ENCODE measurements at places on chromosomes 6 and 20.

DNA sequence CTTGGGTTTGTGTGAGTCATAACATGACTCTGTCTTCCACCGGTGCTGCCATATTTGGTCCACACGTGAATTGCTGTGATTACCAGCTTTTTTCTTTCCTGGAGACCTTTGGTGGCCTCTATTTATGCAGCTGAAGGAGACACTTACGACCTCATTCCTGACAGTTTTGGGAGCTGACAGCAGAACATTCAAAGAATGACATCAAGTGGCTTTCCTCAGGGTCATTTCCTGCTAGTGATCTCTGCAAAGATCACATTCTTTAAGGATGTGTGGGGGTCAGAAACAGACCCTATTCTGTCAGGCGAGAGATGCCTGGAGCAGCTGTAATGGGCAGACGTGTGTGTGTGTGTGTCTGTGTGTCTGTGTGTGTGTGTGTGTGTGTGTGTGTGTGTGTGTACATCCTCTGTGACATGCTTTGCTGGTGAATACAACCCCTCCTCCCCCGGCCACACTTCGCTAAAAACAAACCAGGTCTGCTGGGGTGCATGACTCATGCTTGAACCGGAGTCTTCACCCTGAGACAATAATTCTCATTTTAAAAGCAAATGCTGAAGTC lies 115.6 kb downstream of the TMEM170B start:
- no peak for DNase-seq

DNA sequence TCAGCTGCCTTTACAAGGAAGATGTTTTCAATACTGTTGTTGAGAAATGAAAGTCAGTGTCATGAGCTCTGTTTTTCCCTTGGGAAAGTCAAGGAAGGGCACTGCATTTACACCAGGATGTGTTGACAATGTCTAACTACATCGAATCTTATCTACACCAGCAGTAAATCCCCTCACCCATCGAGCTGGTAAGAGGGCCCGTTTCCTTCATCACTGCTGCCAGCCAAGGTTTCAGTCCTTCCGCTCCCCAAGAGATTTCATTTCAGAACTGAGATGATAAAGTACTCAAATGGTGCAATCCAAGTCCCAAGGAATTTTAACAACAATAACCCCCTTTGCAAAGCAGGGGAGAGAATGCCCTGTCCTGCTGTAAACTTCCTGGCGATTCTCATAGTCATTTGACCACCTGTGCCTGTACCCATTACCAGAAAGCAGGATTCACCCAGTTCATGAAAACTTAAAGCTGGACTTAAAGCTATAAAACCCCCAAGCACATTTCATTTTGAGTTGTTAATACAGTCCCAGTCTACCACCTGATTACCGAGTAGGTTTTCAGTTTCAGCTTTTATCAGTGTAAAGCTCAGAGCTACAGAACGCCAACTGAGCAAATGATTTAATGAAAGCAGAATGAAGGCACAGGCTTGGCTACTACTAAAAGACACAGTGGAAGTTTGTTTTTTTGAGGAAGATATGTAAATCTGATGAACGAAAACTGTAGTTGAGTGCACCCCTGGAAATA lies 122.5 kb upstream of the TAB2 start:
- DNase-seq = no peak

GRCh38 chr6:46207174-46207573 lies 36.4 kb upstream of the ENPP5 start:
- DNase-seq = no peak

DNA sequence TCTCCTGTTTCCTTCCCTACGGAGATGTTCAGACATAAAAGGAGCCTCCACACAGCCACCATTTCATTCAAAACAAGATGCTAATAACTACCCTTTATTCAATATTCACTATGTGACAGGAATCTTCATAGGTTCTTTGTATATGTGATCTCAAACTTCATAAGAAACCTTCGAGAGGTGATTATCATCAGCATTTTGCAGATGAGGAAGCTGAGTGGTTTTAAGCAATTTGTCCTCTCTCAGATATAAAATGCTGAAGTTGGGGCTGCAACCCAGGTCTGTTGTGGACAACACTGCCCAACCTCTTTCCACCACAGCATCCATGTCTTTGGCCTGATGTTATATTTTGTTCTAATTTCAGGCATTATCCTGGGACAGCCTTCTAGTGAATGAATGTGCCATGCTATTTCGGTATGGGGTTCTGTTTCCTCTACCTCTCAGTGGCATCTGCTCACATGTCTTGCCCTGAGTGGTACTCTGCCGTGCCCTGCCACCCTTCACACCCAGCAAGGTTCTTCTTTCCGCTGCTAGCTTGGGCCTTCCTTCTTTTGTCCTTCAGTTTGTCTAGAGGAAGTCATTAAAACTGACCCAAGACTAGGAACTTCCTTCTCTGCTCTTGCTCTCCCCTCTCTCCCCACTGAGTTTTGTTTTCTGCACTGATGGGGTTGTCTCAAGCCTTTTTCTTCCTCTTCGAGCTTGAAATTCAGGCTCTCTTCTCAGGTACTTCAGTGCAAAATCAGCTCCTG lies 300.9 kb upstream of the PRDM1 start:
- no peak for DNase-seq

DNA sequence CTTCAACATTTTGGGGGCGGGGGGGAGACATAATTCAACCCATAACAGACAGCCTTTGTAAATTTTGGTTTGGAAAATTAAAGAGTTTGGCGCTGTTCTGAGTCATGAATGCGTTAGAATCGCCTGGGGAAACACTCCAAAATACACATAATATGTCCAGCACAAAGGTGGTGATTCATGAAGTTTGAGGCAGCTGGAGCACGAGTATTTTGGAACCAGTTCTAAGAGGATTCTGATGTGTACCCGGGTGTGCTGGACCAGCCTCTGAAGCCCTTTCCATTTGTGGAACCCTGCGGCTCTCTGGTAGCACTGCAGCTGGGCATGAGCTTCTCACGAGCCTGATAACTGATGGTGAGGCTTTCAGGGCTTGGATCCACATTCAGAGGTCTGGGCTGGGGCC lies 4.7 kb downstream of the GMPR start:
- DNase-seq = no peak

- no peak for DNase-seq
Measured at GRCh38 chr6:134740473-134741199, 209.3 kb downstream of the ALDH8A1 start.

DNA sequence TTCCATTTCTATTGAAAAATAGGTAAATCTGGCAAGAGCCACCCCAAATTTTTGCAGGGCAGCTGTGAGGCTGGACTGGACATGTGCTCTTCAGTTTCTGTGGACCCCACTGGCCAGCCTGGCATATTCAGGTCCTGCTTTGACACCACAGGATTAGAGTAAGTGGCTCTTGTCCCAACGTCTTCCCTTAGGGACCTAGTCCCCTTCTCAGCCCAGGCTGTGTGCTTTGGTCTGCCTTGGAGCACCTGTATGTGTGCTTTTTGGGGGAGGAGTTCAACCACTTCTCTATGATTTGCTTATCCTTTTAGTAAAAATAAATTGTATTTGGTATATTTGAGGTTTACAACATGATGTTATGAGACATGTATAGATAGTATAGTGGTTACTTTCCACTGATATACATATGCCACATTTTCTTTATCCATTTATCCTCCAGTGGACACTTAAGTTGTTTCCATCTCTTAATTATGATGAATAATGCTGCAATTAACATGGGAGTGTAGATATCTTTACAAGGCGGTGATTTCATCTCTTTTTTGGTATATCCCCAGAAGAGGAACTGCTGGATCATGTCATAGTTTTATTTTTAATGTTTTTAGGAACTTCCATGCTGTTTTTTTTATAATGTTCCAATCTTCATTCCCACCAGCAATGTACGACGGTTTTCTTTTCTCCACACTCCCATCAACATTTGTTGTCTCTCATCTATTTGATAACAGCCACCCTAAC lies 167.8 kb upstream of the UST start:
- no peak for DNase-seq

DNA sequence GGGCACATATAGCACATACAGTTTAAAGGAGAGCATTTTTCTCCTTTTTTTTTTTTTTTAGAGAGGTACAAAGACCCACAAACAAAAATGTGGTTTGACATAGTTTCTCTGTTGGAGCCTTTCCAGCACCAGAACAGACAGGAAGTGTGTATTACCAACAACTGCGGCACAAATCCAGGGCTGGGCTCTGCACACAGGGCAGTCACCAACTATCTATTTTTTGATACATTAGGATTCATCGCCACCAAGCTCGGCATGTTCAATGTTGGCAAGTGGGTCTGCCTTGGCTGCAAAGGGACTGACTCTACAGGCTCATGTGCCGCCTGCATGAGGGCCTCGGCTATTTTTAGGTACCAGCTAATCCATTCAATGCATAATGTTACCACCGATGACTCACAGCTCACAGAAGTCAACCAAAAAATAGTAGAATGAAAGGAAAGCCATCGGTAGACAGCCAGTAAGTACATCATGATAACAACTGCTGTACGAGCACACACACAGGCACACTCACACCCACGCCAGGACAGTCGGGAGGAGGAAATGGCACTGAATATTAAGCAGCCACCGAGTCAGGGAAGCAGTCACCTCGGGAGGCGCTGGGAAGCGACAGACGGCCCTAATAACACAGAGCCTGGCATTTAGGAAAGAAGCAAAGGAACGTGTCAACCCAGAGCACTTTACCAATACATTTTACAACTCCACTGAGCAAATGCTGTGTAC lies 81.6 kb downstream of the GMPR start:
- peak; percentile 47 for DNase-seq

DNA sequence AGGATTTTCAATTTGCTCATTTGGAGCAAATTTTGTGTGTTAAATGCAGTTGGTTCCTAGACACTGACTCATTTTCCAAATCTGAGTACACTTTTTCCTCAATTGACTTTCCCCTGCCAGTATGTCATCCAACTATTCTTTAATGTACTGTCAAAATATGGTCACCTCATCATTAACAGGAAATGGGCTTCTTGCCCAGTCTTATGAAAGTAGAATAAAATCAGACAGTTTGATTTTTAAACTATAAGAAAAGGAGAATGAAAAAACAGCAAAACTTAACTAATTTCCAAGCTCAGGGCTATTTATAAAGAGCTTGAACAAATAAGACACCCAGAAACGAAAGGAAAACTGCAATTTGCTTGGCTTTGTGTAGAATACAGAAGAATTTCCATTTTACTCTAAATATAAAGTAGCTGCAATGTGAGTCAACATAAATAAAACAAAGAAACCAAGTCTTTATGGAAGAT lies 43.7 kb upstream of the RAB23 start:
- DNase-seq = no peak

- DNase-seq = no peak
Measured at GRCh38 chr20:50085481-50086365, 27.2 kb downstream of the UBE2V1 start.

GRCh38 chr6:14918200-14918907 lies 327.5 kb upstream of the JARID2 start:
- DNase-seq = no peak

GRCh38 chr6:37036146-37036545 lies 30.7 kb downstream of the FGD2 start:
- DNase-seq = peak; percentile 9

DNA sequence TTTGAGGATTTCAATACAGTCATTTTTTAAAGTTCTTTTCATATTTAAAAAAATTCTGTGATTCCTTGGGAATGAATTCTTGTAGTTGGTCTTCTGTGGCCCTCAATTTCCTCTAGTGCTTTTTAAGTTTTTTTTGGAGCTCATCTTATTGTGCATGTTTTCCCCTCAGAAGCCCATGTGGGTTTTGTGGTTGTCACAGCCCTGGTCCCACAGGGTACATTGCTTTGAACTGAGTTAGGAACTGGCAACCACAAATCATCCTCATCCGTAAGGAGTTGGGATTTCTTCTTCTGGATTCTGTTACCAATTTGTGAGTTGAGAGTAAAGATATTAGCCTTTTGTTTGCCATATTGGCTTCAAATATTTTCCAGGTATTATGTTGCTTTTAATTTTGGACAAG lies 89.9 kb downstream of the AKAP7 start:
- no peak for DNase-seq

Measured in mucosa of descending colon (tissue), 3 donors.